Tibial nerve (tissue), 4 donors: ENCODE measurements at places on chromosomes 7 and 10. TPM values are rescaled to one million over a fixed set of nuclear protein-coding genes. Genes with fewer than 3 reads are reported as not detected.

The SOSTDC1 gene
- 2.4 TPM for total RNA-seq

The PSAP gene
- total RNA-seq = 857 TPM

The ZNF727 gene
- 4.9 TPM for total RNA-seq

The GIMAP8 gene
- 6.3 TPM for total RNA-seq

The ELMO1 gene
- total RNA-seq = 328 TPM

The NPFFR1 gene
- 5.7 TPM for total RNA-seq

DNA sequence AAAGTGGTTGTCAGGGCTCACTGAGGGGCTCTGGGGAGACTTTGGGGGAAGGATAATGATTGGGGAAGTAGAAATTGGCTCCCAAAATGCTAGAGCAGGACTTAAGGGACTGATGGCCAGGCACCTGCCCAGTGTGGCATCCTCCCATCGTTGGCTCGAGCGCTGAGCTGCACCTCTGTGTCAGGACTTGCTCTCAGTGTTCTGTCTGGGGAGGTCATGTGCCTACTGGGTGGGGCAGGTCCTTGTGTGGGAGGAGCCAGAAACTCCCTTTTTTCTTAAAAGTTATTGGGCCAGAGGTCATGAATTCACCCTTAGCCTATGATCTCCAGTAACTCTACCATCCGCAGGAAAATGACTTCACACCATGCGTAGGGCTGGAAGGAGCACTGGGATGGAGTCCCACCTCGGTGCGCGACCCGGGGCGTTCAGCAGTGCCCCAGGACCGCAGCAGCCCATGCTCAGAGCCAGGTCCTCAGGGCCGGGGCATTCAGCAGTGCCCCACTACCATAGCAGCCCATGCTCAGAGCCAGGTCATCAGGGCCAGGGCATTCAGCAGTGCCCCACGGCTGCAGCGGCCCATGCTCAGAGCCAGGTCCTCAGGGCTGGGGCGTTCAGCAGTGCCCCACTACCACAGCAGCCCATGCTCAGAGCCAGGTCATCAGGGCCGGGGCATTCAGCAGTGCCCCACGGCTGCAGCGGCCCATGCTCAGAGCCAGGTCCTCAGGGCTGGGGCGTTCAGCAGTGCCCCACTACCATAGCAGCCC is 221.9 kb downstream of the EBF3 start:
- H3K36me3 ChIP-seq = peaks cover 49% of the 10 kb centered on the region
- no peaks in the 10 kb centered on the region for H3K27me3 ChIP-seq
- no peak overlapping the region for H3K4me3 ChIP-seq
- H3K4me1 ChIP-seq = no peaks in the 10 kb centered on the region
- DNase-seq = no peak

GRCh38 chr7:141704741-141705140 is 2.8 kb upstream of the DENND11 start:
- no peak overlapping the region for H3K27ac ChIP-seq
- no peak overlapping the region for H3K4me3 ChIP-seq
- no peaks in the 10 kb centered on the region for H3K27me3 ChIP-seq

- no peak overlapping the region for H3K4me3 ChIP-seq
- H3K4me1 ChIP-seq = no peaks in the 10 kb centered on the region
- H3K27me3 ChIP-seq = no peaks in the 10 kb centered on the region
- no peaks in the 10 kb centered on the region for H3K36me3 ChIP-seq
- H3K27ac ChIP-seq = no peak overlapping the region
- DNase-seq = no peak
Measured at GRCh38 chr7:69700331-69700730, 102.1 kb downstream of the AUTS2 start.

- H3K4me3 ChIP-seq = no peak overlapping the region
- H3K27ac ChIP-seq = no peak overlapping the region
- DNase-seq = no peak
- no peaks in the 10 kb centered on the region for H3K27me3 ChIP-seq
- no peaks in the 10 kb centered on the region for H3K36me3 ChIP-seq
Measured at GRCh38 chr10:16652154-16652553, 130.5 kb upstream of the C1QL3 start.

- H3K4me1 ChIP-seq = no peaks in the 10 kb centered on the region
- no peak for DNase-seq
- H3K4me3 ChIP-seq = no peak overlapping the region
- no peaks in the 10 kb centered on the region for H3K27me3 ChIP-seq
Measured at GRCh38 chr7:142690554-142691182, 58.6 kb upstream of the PRSS1 start.

DNA sequence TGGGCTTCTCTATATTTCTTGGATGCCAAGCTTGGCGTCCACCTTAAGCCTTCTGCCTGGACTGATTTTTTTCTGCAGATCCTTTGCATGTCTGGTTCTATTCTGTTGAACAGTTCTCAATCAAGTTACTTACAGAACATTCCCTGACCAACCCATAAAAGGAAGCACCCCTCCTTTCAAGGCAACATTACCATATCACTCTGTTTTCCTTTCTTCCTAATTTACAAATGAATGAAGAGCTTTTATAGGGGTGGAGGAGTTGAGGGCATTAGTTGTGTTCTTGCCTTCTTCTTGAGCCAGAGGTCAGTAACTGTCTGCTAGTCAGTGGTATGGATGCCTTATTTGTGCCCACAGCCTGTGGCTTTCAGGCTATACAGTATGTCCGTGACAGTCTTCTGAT is 361.0 kb downstream of the PHTF2 start:
- no peak overlapping the region for H3K27ac ChIP-seq
- no peak for DNase-seq
- H3K4me3 ChIP-seq = no peak overlapping the region
- no peaks in the 10 kb centered on the region for H3K36me3 ChIP-seq

- no peak for DNase-seq
- H3K27me3 ChIP-seq = no peaks in the 10 kb centered on the region
- H3K4me1 ChIP-seq = no peaks in the 10 kb centered on the region
- no peaks in the 10 kb centered on the region for H3K36me3 ChIP-seq
- no peak overlapping the region for H3K27ac ChIP-seq
Measured at GRCh38 chr7:110090110-110090820, 1000.7 kb upstream of the LRRN3 start.

DNA sequence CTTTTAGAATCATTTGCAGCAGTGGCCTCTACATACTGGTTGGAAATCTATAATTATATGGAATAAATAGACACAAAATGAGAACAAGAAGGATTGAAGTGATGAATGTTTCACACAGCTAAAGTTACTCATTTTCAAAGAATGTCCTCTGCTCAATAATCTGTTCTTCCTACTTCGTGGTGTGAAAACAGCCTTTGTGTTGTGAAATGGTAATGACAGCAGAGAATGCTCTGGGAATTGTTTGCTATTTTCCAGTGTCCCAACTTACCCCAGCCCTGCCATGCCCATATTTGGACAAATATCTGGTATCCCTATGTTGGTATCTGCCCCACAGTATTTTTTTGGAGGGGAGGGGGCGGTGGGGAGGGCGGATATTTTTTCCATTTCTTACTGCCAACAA is 130.4 kb downstream of the GLI3 start:
- peaks cover 54% of the 10 kb centered on the region for H3K4me1 ChIP-seq
- no peak for DNase-seq
- no peaks in the 10 kb centered on the region for H3K27me3 ChIP-seq
- no peaks in the 10 kb centered on the region for H3K36me3 ChIP-seq

GRCh38 chr10:46534828-46535524 is 21.5 kb downstream of the GPRIN2 start:
- no peaks in the 10 kb centered on the region for H3K27me3 ChIP-seq
- H3K36me3 ChIP-seq = no peaks in the 10 kb centered on the region
- no peak for DNase-seq

GRCh38 chr7:122858320-122858719 is 27.9 kb downstream of the CADPS2 start:
- DNase-seq = no peak
- no peak overlapping the region for H3K4me3 ChIP-seq
- H3K4me1 ChIP-seq = no peaks in the 10 kb centered on the region

DNA sequence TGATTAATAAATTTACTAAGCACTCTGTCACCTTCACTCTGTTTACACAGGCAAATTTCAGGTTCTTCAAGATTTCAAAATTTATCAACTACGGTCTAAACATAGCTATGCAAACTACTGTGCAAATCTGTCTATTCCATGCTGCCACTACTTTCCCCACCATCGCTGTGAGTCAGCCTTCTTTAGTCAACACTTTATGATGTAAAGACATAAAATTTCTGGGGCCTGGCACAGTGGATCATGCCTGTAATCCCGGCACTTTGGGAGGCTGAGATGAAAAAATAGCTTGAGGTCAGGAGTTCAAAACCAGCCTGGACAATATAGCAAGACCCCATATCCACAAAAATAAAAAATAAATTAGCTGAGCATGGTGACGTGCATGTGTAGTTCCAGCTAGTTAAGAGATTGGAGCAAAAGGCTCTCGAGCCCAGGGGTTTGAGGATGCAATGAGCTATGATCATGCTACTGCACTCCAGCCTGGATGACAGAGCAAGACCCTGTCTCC is 42.6 kb downstream of the CNOT4 start:
- H3K27me3 ChIP-seq = no peaks in the 10 kb centered on the region
- DNase-seq = no peak
- no peak overlapping the region for H3K27ac ChIP-seq

GRCh38 chr10:131806146-131806545 is 94.7 kb upstream of the PPP2R2D start:
- H3K27ac ChIP-seq = no peak overlapping the region
- no peak for DNase-seq
- no peaks in the 10 kb centered on the region for H3K36me3 ChIP-seq
- H3K4me1 ChIP-seq = no peaks in the 10 kb centered on the region
- H3K4me3 ChIP-seq = no peak overlapping the region
- H3K27me3 ChIP-seq = no peaks in the 10 kb centered on the region

- H3K27me3 ChIP-seq = no peaks in the 10 kb centered on the region
- no peak overlapping the region for H3K27ac ChIP-seq
- no peak for DNase-seq
- no peak overlapping the region for H3K4me3 ChIP-seq
- H3K36me3 ChIP-seq = no peaks in the 10 kb centered on the region
Measured at GRCh38 chr7:37545619-37546534, 97.2 kb upstream of the ELMO1 start.

DNA sequence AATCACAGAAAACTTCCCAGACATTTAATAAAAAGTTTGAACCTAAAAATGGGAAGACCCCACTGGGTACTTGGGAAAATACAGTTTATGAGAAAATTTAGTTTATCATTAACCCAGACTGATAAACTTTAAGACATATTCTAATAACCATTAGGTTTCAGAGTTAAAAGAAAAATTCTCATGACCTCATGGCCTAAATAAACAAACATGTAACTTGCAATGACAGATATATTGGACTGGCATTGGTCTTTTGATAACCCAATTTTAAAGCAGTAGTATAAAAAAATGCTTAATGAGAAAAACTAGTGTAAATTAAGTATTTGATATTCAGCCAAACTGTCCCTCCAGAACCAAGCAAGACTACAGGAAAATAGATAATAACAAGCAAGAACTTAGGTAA is 67.0 kb upstream of the ZNF804B start:
- H3K36me3 ChIP-seq = no peaks in the 10 kb centered on the region
- H3K4me3 ChIP-seq = no peak overlapping the region
- no peaks in the 10 kb centered on the region for H3K4me1 ChIP-seq
- no peak for DNase-seq
- H3K27ac ChIP-seq = no peak overlapping the region
- no peaks in the 10 kb centered on the region for H3K27me3 ChIP-seq

DNA sequence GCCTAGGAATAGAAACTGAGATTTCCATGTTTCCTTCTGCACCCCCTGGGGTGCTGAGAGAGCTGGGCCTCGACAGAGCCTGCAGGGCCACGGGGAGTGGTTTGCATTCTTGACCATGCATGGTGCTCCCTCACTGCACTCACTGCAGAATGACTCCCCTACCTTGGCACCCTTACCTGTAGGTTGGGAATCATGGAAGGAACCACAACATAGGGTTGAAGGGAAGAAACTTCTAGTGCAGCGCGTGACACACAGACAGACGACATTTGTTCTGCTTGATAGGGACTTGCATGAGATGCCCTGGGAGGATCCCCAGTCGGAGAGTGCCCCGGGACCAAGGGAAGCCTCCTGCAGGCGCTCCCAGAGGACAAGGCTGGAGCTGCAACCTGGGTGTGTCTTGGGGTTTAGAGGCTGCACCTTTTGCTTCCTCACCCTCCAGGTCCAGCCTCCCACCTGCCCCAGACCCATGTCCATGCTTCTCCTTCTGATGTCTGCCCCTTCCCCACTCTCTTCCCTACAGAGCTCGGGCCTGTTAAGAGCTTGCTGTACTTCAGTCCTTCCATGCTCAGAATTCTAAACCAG is 245.2 kb downstream of the ABCA13 start:
- H3K4me1 ChIP-seq = no peaks in the 10 kb centered on the region
- H3K36me3 ChIP-seq = no peaks in the 10 kb centered on the region
- no peak overlapping the region for H3K4me3 ChIP-seq
- H3K27ac ChIP-seq = no peak overlapping the region

GRCh38 chr7:22654831-22655230 is 72.2 kb upstream of the IL6 start:
- H3K36me3 ChIP-seq = no peaks in the 10 kb centered on the region
- H3K4me3 ChIP-seq = no peak overlapping the region
- peaks cover 20% of the 10 kb centered on the region for H3K4me1 ChIP-seq
- H3K27me3 ChIP-seq = no peaks in the 10 kb centered on the region
- DNase-seq = no peak

GRCh38 chr7:72266771-72267170 is 145.4 kb downstream of the CALN1 start:
- no peaks in the 10 kb centered on the region for H3K36me3 ChIP-seq
- H3K4me3 ChIP-seq = no peak overlapping the region
- no peaks in the 10 kb centered on the region for H3K4me1 ChIP-seq
- DNase-seq = no peak
- no peak overlapping the region for H3K27ac ChIP-seq

DNA sequence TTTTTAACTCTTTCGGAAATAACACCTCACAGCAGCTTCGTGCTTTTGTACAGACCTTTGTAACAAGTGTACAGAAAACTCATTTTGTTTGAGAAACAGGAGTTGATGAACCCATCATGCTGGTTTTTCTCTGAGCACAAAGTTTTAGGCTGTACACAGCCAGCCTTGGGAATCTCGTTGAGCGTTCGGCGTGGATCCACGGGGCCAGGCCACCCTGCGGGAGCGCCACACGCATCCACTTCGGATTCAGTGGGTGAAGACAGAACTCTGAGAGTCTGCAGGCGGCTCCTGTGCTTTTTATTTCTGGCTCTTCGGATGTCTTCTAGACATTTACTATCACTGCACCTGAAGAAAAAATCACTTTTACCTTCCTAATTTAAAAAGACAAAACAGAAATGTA is 131.2 kb downstream of the SMURF1 start:
- H3K36me3 ChIP-seq = peaks cover 14% of the 10 kb centered on the region
- no peaks in the 10 kb centered on the region for H3K4me1 ChIP-seq
- DNase-seq = no peak
- no peak overlapping the region for H3K4me3 ChIP-seq

- peak overlapping the region; percentile 85 for H3K27ac ChIP-seq
- no peaks in the 10 kb centered on the region for H3K36me3 ChIP-seq
- H3K27me3 ChIP-seq = no peaks in the 10 kb centered on the region
- peaks cover 7% of the 10 kb centered on the region for H3K4me1 ChIP-seq
- DNase-seq = no peak
Measured at GRCh38 chr7:99997545-99998137, 17.8 kb upstream of the ZKSCAN1 start.

DNA sequence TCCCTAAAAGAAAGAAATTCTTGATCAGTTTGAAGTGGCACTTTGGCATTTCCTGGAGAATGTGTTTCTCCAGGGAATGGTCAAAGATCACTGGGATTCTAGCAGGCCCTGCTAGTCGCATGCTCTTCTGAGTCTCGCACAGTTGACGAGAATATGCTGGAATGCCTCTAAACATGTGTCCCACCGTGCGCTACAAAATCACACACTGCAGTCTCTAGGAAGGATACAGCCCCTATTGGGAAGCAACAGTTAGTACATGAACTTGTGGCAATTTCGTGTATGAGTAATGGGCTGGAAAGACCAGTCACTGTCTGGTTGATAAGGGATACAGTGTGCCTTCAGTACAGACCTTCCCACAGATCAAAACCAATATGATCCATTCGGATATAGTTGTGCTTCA is 257.9 kb downstream of the PRPF18 start:
- DNase-seq = no peak
- H3K4me1 ChIP-seq = no peaks in the 10 kb centered on the region
- no peak overlapping the region for H3K27ac ChIP-seq
- no peaks in the 10 kb centered on the region for H3K36me3 ChIP-seq
- H3K4me3 ChIP-seq = no peak overlapping the region
